Stimulated activated CD8-positive, alpha-beta memory T cell treated with anti-CD3 and anti-CD28 coated beads, Interleukin-7, amount 100 ng/mL, for 4 hours (primary cell): ENCODE measurements at places on chromosomes 11 and 22.

DNA sequence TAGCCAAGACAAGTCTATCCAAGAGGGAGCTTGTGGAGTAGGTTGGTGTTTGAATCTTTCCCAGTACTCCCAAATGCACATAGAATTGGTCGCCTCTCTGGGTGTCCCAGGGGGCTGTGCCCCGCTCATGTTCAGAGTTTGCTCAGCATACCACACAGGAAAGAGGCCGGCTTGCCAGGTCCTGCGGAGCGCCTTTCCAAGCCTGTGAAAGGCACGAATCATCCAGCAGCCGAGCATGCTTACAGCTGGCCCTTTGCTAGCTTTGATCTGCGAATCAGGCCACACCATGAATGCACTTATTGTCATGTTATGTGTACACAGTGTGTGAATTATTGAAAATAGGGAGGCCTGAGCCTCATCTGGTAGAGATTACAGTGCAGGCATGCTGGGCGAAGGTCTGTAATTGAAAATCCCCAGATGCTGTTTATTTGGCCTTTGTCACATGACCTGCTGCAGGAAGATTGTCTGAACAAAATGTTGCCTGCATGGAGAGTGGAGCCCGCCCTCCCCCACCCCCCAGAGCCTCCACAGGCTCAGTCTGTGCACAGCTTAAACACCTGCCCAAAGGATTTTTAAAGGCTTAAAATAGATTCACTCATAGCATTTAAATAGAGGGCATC, 163.3 kb upstream of the RASSF10 start:
- no peak for DNase-seq

DNA sequence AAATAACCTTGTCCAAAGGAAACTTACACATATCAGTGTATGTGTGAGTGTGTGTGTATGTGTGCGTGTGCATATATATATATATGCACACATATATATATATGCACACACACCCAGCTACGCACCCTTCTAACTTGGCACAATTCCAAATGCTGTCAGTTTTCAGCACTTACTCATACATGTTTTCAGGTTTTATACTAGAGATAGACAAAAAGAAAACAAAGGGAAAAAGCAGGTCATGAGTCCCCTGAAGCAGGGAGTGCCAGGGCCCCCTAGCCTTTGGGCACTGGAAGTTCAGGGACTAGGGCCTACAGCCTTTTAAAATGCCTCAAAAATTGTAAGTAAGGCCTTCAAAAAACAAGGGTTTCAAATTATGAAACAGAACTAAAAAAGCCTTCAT, 265.4 kb downstream of the CADM1 start:
- no peak for DNase-seq

GRCh38 chr11:62538470-62539237, 8.0 kb downstream of the AHNAK start:
- DNase-seq: no peak

DNA sequence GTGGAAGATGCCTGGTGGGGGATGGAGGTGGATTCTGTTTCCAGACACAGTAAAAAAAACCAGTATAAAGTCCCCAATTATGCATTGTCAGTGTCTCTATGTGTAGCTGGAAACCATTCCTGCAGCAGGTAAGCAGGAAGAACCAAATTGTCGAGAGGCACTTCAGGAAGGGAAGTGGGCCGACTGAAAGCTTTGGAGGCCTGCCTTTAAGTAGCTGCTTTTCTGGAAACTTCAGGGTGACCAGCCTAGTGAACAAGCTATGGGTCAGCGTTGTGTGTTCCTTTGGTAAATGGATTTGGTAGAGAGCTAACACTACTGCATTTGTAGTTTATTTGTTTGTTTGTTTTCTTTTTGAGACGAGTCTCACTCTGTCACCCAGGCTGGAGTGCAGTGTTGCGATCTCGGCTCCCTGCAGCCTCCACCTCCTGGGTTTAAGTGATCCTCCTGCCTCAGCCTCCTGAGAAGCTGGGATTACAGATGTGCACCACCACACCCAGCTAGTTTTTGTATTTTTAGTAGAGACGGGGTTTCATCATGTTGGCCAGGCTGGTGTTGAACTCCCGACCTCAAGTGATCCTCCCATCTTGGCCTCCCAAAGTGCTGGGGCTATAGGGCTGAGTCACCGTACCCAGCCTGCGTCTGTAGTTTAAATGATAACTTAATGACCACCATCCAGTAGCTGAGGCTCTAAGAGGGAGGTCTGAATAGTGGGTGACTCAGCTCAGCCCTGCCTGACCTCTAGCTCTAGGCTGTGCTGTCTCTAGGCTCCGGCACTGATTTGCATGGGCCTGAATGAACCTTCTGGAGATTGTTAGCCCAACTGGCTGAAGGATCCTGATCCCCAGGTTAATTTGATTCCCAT, 12.8 kb downstream of the PTPRJ start:
- DNase-seq: no peak

- DNase-seq: no peak
Measured at GRCh38 chr11:34044664-34045485, 6.7 kb upstream of the CAPRIN1 start.

- DNase-seq: no peak
Measured at GRCh38 chr11:1929621-1930461, 10.3 kb downstream of the TNNT3 start.

DNA sequence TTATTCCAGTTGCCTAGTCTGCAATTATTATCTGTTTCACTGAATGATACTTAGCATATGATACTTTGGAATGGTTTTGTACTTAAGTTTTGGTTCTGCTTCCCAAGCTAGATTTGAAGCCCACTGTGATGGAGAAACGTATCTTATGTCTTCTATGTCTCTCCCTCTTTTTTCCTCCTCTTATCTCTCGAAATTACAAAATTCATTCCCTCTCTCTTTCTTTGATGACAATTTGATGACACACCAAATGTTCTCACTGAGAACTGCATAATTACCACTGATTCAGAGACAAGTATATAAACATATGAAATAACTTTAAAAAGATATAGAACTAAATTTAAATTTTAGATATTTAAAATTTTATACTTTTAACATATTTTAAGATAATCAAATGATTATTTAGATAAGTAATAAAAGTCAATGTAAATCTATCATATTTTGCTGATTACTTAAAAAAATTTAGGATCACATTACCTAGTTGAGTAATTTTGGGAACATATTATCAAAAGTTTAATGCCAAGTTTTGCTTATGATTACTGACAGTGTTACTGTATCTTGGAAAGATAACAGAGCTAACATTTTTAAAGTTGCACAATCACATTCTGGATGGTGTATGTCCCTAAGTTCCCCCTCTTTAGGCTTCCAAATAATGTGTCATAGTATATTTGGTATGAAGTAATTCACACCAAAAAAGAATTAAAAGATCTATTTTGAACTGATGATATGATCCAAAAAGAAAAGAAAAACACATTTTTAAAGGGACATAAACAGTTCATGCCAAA, 255.3 kb downstream of the SBF2 start:
- no peak for DNase-seq
